ENCODE measurements at places on chromosomes 3 and 15.

GRCh38 chr3:194905696-194906095 is 220.0 kb downstream of the FAM43A start:
- no peak for DNase-seq

GRCh38 chr3:11185564-11186317 is 31.4 kb downstream of the HRH1 start:
- DNase-seq, result no peak

DNA sequence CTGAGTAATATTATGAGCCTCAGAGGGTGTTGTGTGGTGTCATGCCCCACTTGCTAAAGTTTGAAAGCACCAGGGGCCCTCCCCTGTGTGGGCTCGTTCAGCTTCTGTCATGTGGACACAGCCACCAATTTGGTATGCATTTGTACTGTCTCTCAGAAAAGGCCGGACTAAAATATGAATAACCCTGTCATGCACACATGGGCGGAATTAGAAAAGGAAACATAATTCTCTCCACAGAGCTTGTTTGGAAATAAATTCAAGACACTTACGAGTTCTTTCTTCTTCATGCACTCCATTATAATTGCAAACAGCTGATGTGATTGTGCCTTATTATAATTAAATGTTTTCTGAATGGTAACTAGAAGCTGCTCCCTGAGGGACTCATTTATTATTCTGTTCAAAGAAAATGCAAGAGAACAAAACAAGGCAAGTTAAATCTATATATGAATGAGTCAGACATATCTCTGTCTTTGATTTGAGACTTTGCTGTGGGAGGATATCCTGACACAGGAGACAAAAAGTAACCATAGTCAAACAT is 39.1 kb downstream of the TRPM1 start:
- no peak for DNase-seq

DNA sequence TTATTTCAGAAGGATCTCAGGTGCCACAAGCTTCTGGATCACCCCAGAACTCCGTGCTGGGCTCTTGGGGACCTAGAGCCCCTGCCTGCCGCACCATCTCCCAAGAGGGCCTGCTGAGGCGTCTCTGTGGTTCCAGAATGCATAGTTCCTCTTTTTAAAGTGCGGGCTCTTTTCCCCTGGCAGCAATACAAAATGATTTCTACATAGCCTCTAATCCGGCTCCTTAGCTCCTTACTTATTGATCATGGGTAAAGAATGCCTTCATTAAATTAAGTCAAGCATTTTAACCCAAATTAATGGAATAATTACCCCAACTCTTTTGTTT is 121.9 kb downstream of the ATP10A start:
- DNase-seq, result no peak

DNA sequence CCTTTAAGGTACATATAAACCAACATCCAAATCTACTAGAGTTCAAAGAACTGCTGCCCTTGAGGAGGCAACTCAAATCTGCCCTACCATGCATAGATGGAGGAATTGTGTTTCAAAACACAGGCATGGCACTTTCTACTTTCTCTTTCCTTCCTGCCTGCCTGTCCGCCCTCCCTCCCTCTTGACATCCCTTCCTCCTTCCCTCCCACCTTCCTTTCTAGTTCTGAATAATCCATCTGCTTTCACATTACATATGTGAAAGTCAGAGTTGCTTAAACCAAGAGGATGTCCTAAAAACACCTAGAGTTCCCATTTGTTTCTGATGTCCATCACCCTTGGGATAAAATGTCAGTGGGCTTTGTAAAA is 537.6 kb downstream of the FOXP1 start:
- DNase-seq, result no peak

DNA sequence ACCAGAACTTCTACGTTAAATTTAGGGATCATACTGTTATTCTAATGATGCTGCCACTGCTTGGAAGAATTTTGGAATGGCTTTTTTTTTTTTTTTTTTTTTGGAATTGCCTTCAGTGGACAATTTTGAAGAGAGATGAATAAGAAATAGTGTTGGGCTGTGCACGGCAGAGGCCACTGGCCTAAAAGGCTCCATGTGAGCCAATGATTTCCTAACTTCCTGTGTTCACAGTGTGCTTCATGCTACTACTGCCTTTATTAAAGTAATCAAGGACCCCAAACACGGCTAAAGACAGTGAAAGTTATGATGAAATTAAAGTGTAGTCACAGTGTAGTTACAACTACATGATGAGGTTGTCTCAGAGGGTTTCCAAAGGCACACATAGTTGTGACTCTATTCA is 100.8 kb upstream of the TNFAIP8L3 start:
- no peak for DNase-seq

- DNase-seq, result no peak
Observed at GRCh38 chr3:194976049-194976451, 290.4 kb downstream of the FAM43A start.

Measured in stimulated activated CD8-positive, alpha-beta memory T cell treated with anti-CD3 and anti-CD28 coated beads, Interleukin-15, amount 100 ng/mL, for 1 hour (primary cell).